ENCODE measurements at places on chromosomes 3 and 15.
A peak's percentile ranks its signal among the peaks of the same experiment; 100 is the strongest.

- no peak for DNase-seq
Observed at GRCh38 chr3:41125258-41125657, 74.0 kb upstream of the CTNNB1 start.

- no peak for DNase-seq
Observed at GRCh38 chr3:64184621-64185020, 40.6 kb downstream of the PRICKLE2 start.

GRCh38 chr3:69941439-69942176 lies 57.9 kb upstream of the SAMMSON start:
- DNase-seq, result no peak

- DNase-seq, result no peak
Observed at GRCh38 chr15:52154896-52155865, 36.0 kb downstream of the GNB5 start.

GRCh38 chr15:100468285-100468684 lies 60.5 kb downstream of the CERS3 start:
- no peak for DNase-seq

DNA sequence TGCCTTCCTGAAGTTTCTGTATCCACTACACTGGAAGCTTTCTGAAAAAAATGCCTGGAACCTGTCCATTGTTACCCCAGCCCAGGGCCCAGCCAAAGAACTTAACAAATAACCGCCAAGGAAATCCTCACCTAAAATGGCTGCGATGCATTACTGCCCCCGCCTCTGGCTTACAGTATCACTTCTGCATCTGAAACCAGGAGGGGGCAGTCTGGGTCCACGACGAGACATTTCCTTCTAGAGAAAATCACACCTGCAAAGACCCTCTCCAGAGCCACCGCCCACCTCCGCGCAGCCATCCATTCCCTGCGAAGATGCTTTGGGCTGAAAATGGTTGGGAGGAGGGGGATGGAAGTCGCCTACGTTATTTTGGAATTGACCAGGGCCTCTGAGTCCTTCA lies 22.4 kb upstream of the CELF6 start:
- DNase-seq, result peak; percentile 31

GRCh38 chr3:64355401-64355807 lies 130.1 kb upstream of the PRICKLE2 start:
- DNase-seq, result no peak

DNA sequence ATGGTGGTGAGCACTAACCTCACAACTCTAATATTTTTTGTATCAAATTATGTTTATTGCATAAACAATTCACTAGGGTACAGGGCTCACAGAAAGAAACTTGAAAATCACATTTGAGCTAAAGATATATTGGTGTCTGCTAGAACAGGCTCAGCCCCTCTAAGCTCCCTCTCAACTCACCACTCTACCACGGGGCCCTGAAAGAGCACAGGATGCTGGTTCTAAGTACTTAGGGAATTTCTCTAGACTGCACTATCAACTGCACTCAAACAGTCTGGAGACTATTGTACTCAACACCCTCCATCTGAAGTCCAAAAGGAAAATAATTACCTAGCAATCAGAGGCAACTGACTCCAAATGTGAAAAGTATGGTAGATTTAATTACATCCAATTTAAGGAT lies 98.7 kb upstream of the STRIT1 start:
- DNase-seq, result no peak

Data from activated naive CD4-positive, alpha-beta T cell treated with Interleukin-2 at 50 U/mL for 16 hours (primary cell).